HEK293T (cell line): ENCODE measurements at places on chromosomes 6 and 20.
A peak's percentile ranks its signal among the peaks of the same experiment; 100 is the strongest.

GRCh38 chr6:45132658-45133294 lies 195.4 kb upstream of the RUNX2 start:
- no peak for DNase-seq

DNA sequence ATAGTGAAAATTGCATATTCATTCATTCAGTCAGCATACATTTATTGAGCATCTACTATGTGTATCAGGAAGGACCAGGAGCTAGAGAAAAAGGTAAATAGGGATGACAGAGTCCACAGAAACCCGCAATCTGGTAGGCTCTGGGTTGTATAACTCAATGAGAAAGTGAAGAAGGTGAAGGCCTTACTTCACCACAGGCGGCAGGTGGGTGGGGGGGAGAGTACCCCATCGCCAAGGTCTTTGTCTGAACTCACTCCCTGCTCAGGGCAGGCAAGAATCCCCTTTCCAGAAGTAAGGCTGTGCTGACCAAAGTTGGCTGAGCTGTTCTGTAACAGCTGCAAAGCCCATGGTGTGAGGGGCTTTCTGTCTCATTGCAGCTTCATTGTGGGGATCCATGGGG lies 81.3 kb downstream of the CDH26 start:
- DNase-seq, result no peak

- DNase-seq, result no peak
These were observed 358.9 kb downstream of the CENPW start for GRCh38 chr6:126698732-126699240.

DNA sequence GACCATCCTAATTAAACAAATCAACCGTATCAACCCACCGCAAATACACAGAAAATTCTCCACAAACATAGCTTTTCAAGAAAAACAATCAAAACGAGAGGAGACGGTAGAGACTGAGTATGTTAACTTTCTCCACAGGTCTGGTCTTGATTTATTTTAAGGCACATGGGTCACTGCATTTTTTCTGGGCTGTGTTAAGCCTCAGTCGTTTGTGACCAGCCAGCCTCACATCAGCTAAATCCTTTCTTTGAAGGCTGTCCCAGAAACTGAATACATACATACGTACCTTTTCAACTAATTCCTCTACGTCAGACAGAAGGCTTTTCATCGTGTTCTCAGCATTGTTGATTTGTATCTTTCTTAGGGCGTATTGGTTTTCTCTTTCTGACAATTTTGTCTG lies 69.4 kb downstream of the LAMA4 start:
- no peak for DNase-seq

DNA sequence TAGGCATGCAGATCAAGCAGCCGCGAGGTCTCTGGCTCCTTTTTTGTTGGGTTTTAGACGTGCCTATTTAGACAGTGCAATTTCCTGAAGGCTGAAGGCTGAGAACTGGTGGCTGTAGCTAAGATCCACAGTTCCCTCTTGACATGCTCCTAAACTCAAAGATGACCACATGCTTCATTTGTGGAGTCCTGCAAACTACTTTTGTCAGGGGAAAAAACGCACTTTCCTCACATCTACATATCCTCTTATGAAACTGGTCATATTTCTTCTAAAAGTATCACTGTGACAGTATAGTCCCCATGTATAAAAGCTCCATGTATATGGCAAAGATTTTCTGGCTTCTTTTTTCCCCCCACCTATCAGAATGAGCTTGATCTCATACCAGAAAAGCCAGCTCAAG lies 30.7 kb downstream of the LYRM4 start:
- DNase-seq, result no peak

- peak; percentile 56 for DNase-seq
These were observed 248.0 kb downstream of the CDH26 start for GRCh38 chr20:60206259-60206658.

- DNase-seq, result no peak
These were observed 150.7 kb downstream of the CD24 start for GRCh38 chr6:106823732-106824351.

GRCh38 chr6:24079076-24079475 lies 46.9 kb upstream of the NRSN1 start:
- DNase-seq, result no peak

DNA sequence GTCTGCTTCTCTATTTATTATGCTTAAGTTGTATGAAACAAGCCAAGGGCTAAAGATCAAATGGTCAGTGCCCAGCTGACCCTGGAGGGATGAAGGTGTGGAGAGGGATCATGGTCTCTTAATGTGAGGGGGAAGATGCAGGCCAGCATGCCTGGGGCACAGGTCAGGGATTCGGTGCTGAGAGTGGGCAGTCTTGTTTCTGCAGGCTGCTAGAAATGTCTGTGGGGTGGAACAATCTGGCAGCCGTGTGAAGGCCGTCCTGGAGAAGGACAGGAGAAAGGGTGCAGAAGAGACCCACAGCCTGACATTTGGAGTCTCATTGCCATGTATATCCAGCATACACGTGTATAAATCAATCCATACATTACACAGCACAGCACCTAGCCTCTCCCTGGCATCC lies 258.3 kb upstream of the MOCS1 start:
- no peak for DNase-seq

DNA sequence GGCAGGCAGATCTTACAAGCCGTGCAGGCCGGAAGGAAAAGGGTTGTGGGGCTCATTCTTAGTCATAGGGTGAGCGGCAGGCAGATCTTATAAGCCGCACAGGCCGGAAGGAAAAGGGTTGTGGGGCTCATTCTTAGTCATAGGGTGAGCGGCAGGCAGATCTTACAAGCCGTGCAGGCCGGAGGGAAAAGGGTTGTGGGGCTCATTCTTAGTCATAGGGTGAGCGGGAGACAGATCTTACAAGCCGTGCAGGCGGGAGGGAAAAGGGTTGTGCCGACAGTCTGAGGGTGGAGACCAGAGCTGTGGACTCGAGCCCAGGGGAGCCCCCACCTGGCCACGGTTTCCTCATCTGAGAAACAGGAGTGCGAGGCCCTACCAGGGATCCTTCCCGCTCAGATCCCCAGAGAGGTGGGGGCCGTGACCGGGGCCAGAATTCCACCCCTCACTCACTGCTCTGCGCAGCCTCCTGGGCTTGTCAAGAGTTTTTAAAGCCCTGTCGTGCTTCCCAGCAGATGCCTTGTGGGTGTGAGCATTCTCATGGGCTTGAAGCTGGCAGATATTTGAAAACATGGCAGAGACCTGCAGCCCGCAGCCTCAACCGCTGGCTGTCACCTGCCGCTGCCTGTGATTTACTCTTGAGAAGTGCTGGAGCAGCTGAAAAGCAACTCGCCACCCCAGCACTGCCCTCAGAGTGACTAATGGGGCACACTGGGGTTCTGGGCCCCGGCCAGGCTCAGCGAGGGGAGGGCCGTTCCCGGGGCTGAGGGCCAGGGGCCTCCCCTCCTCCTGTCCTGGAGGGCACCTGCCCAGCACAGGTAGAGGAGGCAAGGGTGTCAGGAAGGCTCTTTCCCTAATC lies 31.9 kb downstream of the NTSR1 start:
- DNase-seq, result no peak

DNA sequence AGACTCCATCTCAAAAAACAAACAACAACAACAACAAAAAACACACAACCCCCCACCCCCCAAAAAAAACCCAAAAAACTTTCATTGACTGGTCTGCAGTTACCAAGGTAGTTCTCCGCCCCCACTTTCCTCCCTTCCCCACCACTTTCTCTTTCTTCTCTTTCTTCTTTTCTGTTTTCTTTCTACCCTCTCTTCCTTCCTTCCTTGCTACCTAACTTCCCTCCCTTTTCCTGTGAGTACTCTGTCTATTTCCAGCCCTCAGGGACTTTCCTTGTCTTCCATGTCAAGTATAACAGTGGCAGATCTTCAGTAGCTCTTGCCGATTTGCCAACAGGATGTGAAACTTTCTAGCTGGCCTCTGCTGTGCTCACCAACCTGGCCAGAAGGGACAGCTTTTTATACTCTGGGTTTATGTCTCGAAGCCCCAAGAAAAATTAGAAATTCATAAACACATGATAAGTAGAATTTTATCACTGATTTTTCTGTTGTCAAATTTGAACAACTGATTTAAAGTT lies 399.5 kb downstream of the QKI start:
- DNase-seq, result no peak

DNA sequence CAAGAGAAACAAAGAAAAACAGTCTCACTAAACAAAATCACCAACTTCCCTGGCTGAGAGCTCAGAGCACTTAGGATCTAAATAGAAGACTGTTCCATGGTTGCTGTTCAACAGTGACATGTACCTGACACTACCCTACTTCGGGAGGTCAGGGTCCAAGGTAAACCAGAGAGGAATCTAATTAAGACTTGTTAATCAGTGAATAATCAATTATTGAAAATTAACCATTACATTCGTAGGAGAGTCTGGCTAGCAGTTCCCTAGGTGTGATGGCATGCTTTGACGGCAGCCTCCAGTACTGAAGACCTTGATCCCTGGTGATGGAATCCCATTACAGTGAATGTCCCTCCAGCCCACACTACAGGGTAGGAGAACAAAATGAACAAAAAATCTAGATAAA lies 154.0 kb upstream of the AFDN start:
- no peak for DNase-seq

GRCh38 chr6:6537488-6538260 lies 50.8 kb upstream of the LY86 start:
- DNase-seq, result no peak

GRCh38 chr20:19735446-19735845 lies 22.6 kb upstream of the RIN2 start:
- DNase-seq, result peak; percentile 19

- DNase-seq, result no peak
These were observed 339.1 kb downstream of the BTBD3 start for GRCh38 chr20:12256806-12257205.

GRCh38 chr6:13113981-13114593 lies 214.2 kb downstream of the TBC1D7 start:
- DNase-seq, result no peak

- DNase-seq, result no peak
These were observed 28.3 kb upstream of the CARMIL1 start for GRCh38 chr6:25250878-25251277.

DNA sequence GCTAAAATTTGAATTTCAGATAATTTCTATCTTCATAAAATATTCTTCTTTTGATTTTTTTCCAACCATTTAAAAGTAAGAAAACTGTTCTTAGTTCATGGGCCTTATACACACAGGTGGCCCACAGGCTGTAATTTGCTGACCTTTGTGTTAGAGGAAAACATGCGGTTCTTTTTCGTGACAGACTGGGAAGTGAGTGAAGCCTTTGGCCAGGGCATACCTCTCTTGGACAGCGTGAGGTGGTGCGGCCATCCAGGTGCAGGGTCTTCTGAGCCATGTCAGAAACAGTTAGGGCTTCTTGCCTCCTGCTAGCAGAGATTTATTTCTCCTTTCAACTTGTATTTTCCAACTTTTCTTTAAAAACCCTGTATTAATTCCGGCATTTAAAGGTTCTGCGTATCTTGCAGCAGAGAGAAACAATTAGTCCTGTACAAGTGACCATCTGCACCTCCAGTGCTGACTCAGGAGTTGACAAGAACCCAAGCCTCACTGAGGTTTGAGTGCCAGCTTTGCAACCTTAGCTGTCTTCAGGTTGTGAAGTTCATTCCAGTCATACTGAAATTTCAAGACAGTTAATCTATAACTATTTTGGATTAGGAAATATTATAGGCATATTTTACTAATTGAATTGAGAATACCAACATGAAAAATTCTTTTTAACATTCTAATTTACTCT lies 177.8 kb downstream of the LY86 start:
- no peak for DNase-seq

DNA sequence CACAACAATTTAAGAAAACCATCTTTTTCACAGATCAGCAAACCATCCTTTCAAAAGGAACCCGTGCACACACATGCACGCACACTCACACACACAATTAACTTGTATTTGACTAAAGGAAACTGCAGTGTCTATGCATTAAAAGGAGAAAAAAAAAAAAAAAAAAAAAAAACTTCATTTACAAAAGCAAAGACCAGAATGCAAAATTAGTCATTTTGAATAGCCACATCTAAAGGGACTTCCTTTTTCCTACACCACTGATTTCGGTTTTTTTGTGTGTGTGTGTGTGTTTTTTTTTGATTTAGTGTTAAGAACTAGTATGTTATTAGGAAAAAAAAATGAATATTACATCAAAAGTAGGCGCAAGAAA lies 6.3 kb downstream of the ZMYND8 start:
- no peak for DNase-seq

DNA sequence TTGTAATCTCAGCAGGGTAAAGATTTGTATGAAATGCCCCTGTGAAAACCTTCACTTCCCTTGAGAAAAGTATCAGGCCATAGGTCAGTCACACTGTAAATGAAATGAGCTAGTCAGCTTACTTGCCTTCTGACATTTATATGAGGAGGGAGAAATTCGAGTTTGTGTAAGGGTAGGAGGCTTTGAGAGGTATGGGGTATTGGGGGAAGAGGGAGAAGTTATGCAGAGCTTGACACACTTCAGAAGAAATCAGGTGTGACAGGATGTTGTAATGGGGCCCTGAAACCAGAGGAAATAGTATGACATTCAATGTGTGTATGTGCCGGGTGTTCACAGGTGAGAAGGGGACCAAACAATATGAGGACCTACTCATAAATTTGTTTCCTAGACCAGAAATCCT lies 64.2 kb upstream of the CCN6 start:
- DNase-seq, result no peak

DNA sequence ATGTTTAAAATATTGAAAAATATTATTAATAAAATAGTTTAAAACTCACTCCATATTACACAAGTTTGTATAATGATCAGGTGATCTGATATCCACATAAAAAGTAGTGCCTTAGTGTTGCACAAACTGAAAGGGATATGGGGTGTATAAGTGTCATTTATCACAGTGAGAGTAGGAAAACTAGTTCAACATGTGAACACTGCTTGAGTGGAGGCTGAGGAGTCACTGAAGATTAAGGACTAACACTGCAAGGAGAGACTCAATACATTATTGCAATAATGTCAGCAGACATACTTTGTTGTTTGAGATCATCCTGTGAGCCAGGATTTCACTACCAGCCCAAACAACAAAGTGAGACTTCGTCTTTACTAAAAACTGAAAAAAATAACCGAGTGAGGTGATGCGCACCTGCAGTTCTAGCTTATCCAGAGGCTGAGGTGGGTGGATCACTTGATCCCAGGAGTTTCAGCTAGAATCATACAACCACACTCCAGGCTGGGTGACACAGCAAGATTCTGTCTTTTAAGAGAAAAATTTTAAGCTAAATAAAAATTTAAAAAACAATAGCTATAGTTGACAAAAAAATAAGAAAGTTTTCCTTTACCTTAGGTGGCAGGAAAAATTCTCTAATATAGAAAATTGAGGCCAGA lies 2.4 kb upstream of the KHDC1L start:
- DNase-seq, result no peak

DNA sequence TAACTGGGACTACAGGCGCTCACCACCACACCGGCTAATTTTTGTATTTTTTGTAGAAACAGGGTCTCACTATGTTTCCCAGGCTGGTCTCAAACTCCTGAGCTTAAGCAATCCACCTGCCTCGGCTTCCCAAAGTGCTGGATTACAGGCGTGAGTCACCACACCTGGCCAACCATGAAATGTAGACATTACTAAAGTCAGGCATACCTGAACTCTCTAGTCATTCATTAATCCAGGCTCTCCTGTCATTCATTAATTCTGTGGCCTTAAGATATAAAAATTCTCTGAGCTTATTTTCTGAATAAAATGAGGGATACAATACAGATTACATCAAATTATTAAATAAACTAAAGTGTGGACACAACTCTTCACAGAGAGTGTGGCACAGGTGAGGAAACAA lies 159.7 kb downstream of the GMDS start:
- no peak for DNase-seq

GRCh38 chr6:21740376-21741124 lies 147.0 kb downstream of the SOX4 start:
- no peak for DNase-seq

GRCh38 chr6:121579478-121579877 lies 144.0 kb downstream of the GJA1 start:
- DNase-seq, result no peak

GRCh38 chr20:37529968-37530600 lies 2.4 kb upstream of the BLCAP start:
- DNase-seq, result no peak
